Stimulated activated CD8-positive, alpha-beta memory T cell treated with anti-CD3 and anti-CD28 coated beads, Interleukin-2, amount 100 ng/mL, for 1 hour (primary cell): ENCODE measurements at places on chromosomes 11 and 22.

GRCh38 chr22:36757668-36758211, 18.2 kb downstream of the IFT27 start:
- DNase-seq: peak; percentile 42

GRCh38 chr11:5923794-5924193, 18.3 kb upstream of the OR56A3 start:
- no peak for DNase-seq

- no peak for DNase-seq
Observed at GRCh38 chr22:48222742-48223487, 1460.5 kb downstream of the TBC1D22A start.

DNA sequence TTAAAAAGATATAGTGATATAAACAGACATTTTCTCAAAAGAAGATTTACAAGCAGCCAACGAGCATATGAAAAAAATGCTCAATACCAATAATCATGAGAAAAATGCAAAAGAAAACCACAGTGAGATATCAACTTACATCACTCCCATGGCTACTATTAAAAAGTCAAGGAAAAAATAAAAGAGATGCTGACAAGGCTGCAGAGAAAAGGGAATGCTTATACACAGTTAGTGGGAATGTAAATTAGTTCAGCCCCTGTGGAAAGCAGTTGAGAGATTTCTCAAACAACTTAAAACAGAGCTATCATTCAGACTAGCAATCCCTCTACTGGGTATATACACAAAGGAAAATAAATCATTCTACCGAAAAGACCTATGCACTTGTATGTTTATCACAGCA, 97.1 kb upstream of the CARD18 start:
- no peak for DNase-seq

- DNase-seq: no peak
Observed at GRCh38 chr22:23220485-23221350, 40.4 kb downstream of the BCR start.

GRCh38 chr11:84236436-84236835, 950.3 kb upstream of the CCDC90B start:
- no peak for DNase-seq

GRCh38 chr11:17552392-17553248, 5.6 kb downstream of the OTOG start:
- no peak for DNase-seq

DNA sequence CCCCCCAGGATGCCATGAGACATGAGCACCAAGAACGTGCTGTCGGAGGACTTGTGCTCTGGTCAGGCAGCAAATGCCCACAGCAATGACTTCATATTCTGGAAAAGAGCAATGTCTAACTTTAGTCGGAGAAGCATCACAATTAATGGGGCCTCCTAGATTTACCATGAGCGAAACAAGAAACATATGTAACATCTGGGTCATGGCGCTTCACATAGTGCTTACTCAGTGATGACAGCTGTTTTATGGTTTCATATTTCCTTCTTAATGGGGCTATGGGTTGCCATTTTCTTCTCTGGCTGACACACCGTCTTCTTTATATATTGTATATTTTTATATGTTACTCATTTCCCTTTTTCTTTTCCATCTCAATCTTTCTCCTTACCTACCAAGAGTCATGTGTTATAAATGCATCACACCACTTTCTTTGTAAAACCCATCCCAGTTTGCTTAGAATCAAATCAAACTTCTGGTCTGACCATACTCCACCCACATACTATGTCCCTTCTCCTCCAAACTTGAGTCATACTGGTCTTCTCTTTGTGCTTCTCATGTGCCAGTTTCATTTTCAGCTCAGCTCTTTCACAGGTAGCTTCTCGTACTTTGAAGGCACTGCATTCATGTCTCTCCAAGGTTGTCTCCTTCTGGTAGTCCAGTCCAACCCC, 9.4 kb upstream of the CASP12 start:
- no peak for DNase-seq

GRCh38 chr11:31882951-31883392, 71.8 kb upstream of the PAX6 start:
- no peak for DNase-seq

GRCh38 chr11:44747316-44747715, 20.6 kb downstream of the TSPAN18 start:
- DNase-seq: no peak

DNA sequence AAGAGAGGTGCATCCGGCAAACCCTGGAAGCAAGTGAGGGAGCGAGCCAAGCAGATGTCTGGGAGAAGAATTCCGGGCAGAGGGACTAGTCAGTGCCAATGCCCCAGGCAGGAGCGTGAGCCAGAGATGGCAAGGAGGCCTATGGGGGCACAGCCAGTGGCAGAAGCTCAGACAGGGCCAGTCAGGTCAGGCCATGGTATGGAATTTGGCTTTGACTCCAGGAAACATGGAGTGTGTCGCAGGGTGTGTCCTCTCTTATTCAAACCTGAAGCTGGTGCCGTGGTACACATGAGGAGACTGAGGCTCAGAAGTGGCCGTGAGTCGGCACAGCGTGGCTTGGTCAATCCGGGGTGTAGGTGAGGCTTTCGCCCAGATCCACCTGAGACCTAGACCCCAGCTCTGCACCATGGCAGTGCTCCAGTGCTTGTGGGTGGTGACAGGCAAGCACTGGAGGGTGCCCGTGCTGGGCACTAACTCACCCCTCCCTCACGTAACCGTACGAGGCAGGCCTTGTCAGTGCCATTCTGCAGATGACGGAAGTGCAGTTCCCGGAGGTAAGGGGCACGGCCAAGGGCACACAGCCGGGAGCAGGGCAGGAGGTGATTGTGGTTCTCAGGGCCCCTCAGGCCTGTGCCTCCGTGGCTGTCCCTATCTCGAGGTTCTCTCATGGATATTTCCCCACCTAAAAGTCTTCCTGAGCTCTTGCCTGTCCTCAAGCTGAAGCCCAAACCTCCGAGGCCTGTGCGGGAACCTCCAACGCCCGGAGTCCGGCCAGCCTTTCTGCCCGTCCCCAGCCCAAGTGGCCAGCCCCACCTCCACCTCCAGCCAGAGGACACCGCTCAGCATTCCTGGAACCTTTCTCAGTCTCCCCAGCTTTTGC, 10.6 kb upstream of the SPI1 start:
- DNase-seq: no peak

DNA sequence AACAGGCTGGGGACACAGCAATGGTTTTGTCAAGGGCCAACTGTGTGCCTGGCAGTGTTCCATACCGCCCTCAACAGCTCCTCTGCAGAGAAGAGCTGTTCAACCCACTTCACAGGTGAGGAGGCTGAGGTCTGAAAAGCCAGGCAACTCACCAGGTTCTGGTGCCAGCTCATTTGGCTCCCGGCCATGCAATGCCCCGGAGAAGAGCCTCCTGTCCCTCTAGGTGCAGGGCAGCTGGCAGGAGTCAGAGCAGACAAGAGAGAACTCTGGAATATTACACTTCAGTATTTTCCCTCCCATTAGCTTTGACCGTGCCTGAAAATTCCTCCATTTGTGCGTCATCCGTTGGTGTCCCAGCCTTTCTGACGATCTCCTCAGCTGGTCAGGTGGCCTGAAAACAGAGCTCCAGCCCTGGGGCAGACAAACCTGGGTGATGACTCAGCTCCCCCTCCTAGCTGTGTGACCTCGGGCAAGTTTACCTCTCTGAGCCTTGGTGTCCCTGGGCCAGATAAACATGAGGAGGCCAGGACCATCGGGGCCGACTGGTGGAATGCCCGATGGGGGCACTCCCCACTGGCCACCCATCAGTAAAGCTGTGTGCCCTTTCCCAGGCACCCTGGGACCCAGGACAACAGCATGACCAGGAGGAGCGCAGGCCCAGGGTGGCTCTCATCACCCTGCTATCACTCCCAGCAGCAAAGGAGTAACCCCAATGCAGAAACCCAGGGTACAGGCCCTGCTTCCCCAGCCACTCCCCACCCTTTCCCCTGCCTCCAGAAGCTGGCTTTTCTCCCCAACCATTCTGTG, 9.6 kb upstream of the C1QTNF6 start:
- no peak for DNase-seq

GRCh38 chr11:64029773-64030172, 6.0 kb upstream of the FLRT1 start:
- DNase-seq: no peak

GRCh38 chr11:67663532-67664212, 10.8 kb downstream of the ALDH3B2 start:
- DNase-seq: no peak

- peak; percentile 83 for DNase-seq
Observed at GRCh38 chr11:34052036-34052607, 591 bp downstream of the CAPRIN1 start.

DNA sequence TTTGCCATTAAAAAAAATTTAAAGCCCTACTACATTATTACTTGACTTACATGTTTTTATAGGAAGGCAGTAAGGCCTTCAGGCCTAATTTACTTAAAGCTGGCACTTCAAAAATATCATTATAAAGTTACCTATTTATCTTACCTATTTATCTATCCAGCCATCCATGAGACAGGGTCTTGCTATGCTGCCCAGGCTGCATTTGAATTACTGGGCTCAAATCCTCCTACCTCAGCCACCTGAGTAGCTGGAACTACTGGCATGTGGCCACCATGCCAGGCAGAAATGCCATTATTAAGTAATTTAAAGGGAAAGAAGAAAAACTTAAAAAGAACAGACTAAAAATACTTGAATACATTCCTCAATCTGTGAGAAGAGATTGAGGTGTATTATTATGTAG, 60.3 kb upstream of the CLNS1A start:
- no peak for DNase-seq

DNA sequence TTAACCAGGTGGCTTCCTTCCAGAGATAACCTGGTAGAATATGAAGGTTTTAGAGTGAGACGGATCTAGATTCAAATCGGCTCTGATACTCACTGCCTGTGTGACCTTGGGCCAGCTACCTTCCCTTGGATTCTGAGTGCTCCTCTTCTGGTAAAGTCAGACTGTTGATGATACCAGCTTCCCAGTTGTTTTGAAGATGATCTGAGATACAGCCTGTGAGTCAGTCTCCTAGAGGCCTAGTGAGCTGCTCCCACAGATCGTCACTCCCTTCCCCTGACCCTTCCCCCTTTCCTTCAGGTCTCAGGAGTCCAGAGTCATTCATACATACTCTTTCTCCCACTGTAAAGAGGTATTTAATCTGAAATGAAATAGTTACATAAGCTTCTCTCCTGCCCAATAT, 207.8 kb downstream of the GRIK4 start:
- no peak for DNase-seq

GRCh38 chr11:34364102-34364501, 6.3 kb upstream of the ABTB2 start:
- DNase-seq: no peak

DNA sequence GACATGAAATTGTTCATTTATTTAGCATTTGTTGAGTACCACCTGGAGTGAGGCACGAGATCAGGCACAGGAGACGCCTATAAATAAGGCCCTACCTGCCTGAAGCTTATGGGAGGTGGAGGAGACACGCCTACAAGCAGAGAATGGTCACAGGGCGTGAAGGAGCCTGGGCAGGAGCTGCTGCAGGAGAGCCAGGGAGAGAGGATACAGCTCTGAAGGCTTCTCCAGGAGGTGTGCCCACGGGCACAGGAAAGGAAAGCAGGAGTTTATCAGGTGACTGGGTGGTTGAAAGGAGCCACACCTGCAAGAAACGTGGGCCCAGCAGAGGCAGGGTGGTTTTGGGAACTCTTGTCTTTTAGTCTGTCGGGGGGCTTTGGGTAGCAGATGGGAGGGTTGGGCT, 70.3 kb downstream of the BMAL1 start:
- DNase-seq: no peak

DNA sequence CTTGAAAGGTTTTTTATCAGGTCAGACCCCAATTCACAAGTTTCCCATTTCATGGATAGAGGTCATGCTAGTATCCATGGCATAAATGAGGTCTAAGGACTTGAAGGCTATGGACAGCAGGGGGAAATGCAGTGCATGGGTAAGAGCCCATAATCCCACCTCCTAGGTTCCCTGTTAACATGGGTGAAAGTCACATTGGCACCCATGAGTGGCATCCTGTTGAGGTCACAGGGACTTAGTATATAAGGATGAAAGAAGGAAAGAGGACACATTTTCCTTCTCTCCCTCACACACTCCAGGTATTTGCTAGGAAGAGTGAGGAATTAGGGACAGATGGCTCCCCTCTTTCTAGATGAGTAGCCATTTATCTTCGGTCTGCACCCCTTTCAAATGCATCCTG, 9.4 kb upstream of the GLYAT start:
- DNase-seq: no peak

GRCh38 chr22:42461511-42461910, 29.3 kb upstream of the NFAM1 start:
- no peak for DNase-seq

GRCh38 chr11:70305501-70305900, 35.0 kb downstream of the PPFIA1 start:
- no peak for DNase-seq

DNA sequence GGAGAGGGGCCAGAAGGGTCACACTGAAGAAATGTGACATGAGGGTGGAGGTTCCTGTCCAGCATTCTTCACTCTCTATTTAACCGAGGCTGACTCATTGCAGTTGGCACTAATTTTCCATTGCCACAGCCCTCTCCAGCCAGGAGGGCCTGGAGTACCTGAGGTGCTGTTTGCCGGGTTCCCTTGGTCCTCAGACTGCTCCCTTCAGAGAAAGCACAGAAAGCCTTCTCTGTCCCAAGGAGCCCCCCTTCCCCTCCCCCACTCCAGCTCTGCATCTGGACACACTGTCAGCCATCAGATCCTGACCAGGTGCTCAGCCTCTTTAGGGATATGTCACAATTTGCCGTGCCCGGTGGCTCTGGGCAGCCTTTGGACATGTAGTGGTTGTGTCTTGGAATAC, 3.2 kb upstream of the C11orf91 start:
- DNase-seq: no peak

DNA sequence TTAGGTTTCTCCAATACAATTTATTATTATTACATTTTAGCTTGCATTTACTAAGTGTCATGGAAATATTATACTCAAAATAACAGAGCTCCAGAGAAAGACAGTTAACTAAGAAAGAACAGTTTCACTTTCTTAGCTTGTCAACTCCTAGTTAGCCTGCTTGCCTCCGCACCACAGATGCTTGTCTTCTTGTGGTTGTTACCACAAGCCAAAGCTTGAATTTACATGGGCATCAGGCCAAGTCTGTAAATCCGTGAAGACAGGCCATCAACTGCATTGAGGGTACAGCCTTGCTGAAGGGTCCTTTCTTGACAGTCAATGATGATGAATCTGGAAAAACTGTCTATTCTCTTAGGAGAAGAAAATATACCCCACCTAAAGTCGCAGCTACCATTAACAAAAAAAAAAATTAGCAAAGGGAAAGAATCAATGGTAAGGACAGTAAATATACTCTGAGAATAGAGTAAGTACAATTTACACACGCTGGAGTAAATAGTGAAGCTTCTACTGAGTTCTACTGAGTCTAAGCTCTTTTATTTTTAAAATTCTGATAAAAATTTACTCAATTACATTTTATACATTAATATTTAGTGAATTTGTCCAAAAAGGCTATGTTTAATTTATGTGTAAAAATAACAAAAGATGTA, 15.6 kb upstream of the DENND5A start:
- peak; percentile 15 for DNase-seq

GRCh38 chr11:35237860-35238715, 99.1 kb downstream of the CD44 start:
- DNase-seq: no peak
